ENCODE measurements at places on chromosomes 5 and 9.

DNA sequence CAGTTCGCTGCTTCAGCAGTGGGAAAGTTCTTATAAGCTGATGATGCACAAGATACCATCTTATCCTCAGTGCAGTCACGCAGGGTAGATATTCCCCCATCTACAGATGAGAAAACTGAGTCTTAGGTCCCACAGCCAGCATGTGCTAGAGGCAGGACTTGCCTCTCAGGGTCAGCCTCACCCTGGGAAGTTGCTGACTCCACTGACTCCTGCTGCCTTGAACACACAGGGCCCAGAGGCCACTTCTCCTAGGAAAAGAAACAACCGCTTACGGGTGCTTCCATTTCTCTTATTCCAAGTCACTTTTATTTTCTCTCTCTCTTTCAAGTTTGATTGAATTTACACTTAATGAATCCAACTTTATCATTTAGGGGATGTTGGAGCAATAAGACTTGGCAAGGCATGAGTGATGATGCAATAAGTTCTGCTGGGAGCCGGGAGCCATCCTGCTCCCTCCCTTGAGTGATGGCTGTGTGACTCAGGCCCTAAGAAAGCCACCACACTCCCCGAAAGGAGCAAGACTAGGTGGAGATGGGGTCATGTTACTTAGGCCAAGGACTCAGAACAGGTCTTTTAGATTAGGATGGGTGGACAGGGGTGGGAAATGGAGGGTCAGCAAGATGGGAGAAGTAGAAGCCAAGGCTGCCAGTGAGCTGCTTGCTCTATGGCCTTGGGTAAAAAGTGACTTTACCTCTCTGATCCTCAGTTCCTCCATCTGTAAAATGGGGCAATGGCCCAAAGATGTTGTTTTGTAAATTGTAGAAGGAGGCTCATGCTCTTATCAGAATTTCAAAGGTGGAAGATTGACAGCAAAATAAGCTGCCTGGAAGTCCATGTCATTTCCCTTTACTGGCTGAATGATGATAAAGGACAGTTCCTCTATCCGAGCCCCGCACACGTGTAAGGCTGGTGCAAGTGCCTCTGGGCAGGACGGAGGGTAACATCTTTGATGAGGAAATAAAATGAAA, 67.4 kb upstream of the ZNF618 start:
- DNase-seq = no peak

DNA sequence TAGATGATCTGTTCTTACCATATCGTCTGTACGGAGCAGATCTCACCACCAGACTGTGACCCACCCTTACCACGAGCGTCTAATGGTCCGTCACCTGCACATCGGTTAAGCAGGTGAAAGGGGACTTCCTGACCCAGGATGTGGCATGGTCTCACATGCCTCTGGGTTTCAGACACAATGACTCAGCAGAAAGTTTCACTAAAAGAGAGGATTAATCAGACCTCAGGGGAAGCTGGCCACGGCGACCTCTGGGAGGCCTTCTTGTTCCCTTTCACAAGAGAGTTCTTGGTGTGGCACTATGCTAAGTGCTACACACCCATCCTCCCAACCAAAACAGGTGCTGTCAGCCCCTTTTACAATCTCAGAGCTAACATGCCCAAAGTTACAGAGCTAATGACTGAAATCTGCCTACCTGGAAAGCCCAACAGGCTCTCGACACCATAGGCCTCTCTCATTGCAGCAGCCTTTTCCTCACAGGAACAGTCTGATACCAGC, 41.6 kb downstream of the ADAMTS12 start:
- no peak for DNase-seq

DNA sequence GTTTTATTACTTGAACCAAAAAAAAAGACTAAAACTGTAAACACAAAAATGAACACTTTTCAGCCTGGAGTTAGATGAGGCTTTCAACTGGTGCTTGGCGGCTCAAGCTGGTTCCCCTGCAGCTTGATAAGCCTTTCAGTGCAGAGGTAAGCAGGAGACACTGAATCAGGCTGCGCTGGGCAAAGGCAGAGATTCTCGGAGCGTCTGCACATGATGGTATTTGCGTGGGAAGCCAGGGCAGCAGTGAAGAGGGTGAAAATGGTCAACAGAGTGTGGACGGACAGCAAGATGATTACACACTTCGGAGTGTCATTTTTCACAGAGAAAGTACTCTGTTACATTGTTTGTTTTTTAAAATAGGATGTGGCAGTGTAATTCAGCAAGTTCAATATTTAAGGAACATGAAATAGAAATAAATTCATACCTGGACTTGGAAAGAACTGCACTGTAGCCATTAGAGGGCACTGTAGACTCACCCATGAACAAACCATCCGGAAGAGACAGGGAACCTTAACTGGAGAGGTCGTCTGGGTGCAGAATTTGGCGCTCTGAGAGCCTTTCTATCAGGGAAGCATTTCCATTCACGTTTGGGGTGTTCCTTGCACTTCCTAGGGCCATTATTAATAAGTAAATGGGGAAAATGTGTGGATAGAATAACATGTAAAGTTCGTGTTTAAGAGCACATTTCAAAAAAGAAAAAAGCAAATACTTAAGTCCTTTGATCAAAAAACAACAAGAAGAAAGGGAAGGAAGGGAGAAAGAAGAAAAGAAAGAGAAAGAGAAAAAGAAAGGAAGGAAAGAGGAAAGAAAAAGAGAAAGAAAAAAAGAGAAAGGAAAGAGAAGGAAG, 69.8 kb downstream of the ICE1 start:
- peak; percentile 54 for DNase-seq

- DNase-seq = no peak
Measured at GRCh38 chr9:105860516-105860915, 166.2 kb downstream of the TMEM38B start.

DNA sequence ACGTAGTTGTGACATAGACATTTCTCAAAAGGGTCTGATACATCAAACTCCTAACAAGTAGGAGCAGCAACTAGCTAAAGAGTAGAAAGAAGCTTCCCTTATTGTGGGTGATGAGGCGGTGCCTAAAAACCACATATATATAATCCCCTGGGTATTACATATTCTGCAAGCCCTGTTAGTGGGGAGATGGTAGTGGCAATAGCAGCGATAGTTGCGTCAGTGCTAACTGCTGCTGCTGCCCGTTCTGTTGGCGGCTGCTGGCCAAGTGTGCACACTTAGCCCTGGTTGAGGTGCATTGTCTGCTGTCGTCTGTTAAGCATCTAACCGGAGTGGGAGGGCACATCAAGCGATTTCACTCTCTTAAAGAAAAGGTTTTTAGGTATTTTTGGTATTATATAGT, 35.8 kb downstream of the VLDLR start:
- DNase-seq = no peak

DNA sequence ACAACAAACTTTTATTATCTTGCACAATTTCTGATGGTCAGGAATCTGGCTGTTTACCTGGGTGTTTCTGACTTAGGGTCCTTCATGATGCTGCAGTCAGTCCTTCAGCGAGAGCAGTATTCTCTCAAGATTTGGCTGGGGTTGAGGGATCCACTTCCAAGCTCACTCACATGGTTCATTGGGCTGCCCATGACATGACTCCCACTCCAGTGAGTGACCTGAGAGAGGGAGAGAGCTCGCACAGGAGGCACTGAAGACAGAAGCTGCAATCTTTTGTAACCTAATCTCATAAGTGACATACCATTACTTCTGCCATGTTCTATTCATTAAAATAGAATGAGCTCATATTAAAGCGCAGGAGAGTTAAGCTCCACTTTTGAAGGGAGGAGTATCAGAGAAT, 212.6 kb downstream of the SPATA31D1 start:
- no peak for DNase-seq

GRCh38 chr5:7016999-7017747, 303.9 kb downstream of the TENT4A start:
- peak; percentile 14 for DNase-seq

GRCh38 chr5:9374025-9374424, 171.8 kb downstream of the SEMA5A start:
- no peak for DNase-seq

- DNase-seq = no peak
Measured at GRCh38 chr9:32989660-32990059, 11.8 kb downstream of the APTX start.

- no peak for DNase-seq
Measured at GRCh38 chr5:139593716-139594319, 32.7 kb downstream of the UBE2D2 start.

DNA sequence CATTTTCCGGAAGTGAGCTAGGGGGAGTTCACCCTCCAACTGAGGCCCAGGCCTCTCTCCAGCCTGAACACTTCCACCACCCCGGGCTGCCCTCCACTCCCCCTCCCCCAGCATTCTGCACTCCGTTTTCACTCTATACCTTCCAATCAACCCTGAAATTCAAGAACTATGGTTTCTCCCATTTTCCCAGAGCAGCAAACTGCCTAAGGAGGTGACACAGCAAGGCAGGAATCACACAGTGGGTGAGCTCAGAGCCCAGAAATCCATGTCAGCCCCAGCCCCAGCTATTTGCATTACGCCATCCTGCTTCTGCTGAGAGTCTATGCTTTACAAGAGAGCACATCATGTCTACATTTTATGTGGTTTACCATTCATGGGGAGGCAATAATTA, 11.9 kb downstream of the MSX2 start:
- DNase-seq = no peak
